Panc1 (cell line): ENCODE measurements at places on chromosomes 16 and 17. TPM values are rescaled to one million over a fixed set of nuclear protein-coding genes. Genes with fewer than 3 reads are reported as not detected.

Gene SRCAP
- 73.6 TPM for total RNA-seq

Gene NXPH3
- total RNA-seq, result 0.57 TPM

GRCh38 chr17:17491546-17491988 lies 4.6 kb downstream of the RASD1 start:
- DNase-seq, result no peak

DNA sequence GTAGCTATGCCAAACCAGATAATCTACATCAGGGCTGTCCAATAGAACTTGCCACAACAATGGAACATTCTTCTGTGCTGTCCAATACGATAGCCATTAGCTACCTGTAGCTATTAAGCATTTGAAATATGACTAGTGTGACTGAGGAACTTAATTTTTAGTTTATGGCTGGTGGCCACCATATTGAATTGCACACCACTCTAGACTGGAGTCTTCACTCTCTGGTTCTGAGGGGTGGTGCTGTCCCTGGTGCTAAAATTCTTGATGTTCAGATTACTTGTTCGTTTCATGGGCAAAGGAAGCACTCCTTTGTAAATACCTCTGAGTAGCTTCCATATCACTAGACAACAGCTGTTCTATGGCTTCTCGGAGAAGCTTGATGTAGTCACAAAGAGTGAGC lies 296.6 kb downstream of the NPIPA8 start:
- DNase-seq, result no peak

Gene NPIPA2
- total RNA-seq, result 3.9 TPM

Gene GINS2
- total RNA-seq, result 12.0 TPM

Gene MARVELD3
- 0.08 TPM for total RNA-seq

Gene MILR1
- total RNA-seq, result not detected
